Fibroblast of skin of left biceps (primary cell): ENCODE measurements at places on chromosomes 5 and 9.

DNA sequence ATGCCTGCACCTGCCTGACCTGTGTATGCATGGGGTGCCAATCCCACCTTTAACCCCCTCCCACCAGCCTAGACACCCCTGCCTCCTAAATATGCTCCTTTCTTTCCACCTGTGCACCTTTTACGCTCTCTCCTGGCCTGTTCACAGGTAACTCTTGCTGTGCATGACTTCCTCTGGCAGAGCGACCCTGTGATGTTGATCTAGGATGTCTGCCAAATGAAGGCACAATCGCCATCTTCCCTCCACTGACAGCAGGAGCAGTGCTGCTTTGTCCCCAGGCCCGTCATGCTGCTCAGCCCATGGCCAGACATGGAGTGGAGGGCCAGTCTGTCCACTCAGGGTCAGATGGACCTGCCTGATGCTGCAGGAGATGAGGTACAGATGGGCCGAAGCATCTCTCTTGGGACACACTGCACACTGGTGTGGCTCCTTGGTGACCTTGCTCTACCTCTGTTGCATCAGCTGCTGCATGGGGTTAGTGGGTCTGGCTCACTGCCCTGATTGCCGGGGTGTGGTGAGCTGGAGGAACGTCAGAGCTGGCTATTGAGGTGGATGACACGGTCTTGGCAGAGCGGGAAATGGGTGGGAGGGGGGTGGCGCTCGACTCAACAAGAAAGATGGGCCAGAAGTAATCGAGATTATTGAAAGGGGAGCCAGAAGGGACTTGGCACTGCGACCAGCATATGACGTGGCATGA lies 101.7 kb upstream of the PITX1 start:
- no peak for DNase-seq

- no peak for DNase-seq
Observed at GRCh38 chr5:157761690-157762621, 18.4 kb downstream of the LSM11 start.

- no peak for DNase-seq
Observed at GRCh38 chr5:174412941-174413340, 311.4 kb upstream of the MSX2 start.

DNA sequence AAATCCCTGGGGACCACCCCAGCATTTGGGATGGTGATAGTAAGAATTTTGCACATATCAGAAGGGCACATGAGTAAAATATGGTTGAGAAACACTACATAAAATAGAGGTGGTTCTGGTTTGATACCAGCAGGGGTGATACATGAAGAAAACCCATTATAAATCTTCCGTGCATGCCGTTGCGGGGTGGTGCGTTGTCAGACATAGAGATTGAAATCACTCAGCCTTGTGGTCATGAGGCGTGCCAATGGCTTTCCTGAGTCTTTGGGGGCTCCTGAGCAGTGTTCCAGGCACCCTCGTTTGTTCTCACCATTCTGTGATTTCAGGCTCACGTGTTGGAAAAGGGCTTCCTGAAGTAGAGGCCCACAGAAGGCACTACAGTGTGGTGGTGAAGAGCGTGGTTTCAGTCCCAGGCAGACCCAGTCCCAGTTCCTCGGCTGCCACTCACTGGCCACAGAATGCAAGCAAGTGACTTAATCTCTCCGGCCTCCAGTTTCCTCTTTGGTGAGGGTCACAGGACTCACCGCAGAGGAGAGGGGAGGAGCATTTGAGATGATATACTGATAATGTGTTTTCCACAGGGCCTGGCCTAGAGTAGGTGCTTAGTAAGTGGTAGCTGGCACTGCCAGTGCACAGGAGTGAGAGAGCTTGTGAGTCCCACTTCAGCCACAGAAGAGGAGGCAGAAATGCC lies 20.5 kb upstream of the GLRX start:
- no peak for DNase-seq

GRCh38 chr5:6752236-6752635 lies 39.0 kb downstream of the TENT4A start:
- no peak for DNase-seq

- DNase-seq, result no peak
Observed at GRCh38 chr5:133552925-133553525, 59.3 kb downstream of the FSTL4 start.
